ENCODE measurements at places on chromosomes 7 and 10. TPM values are rescaled to one million over a fixed set of nuclear protein-coding genes. Genes with fewer than 3 reads are reported as not detected.

DNA sequence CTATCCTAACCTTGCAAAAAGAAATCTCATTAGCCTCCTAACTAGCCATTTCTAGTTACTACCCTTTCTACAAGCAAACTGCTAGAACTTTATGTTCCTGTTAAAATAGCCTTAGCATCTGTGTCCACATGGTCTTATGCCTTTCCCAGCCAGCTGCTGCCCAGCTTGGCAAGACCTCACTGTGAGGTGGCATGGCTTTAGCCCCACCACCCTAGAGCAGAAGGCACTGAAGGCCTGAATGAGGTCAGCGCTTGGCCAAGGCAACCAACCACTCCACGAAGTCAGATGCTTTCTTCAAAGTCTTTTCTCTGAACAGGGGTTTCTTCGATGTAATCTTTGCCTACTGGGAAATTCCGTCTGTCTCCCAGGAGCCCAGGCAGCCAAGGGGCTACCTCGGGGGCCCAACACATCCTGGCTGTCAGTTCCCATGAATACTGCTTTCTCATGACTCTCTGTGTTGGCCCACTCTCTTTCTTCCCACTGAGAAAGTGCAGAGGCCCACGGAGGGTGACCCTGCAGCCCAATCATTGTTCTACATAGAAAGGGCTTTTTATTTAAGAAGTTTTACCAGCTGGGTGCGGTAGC lies 41.6 kb downstream of the POLR3A start:
- no peaks in the 10 kb centered on the region for H3K27me3 ChIP-seq
- no peak overlapping the region for H3K27ac ChIP-seq
- H3K4me1 ChIP-seq, result no peaks in the 10 kb centered on the region
- no peak overlapping the region for H3K4me3 ChIP-seq

DNA sequence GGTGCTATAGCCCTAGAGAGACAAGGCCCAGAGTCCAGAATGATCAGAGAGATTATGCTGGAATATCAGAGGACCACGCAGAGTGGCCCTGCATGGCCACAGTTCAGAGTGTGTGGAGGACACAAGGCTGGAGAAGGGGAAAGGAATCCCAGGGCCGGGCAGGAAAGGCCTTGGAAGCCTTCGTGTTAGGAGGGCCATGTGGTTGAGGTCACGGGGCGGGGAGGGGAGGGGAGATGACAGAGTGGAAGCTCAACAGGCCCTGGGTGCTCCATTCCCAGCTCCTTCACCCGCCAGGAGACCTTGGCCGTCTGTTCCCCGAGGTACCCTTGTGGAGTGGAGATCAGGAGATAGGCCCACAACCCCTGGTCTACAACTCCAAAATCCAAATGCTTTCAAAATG lies 13.2 kb upstream of the EN2 start:
- no peaks in the 10 kb centered on the region for H3K27me3 ChIP-seq
- H3K4me1 ChIP-seq, result no peaks in the 10 kb centered on the region
- no peak overlapping the region for H3K27ac ChIP-seq
- DNase-seq, result no peak
- no peak overlapping the region for H3K4me3 ChIP-seq

DNA sequence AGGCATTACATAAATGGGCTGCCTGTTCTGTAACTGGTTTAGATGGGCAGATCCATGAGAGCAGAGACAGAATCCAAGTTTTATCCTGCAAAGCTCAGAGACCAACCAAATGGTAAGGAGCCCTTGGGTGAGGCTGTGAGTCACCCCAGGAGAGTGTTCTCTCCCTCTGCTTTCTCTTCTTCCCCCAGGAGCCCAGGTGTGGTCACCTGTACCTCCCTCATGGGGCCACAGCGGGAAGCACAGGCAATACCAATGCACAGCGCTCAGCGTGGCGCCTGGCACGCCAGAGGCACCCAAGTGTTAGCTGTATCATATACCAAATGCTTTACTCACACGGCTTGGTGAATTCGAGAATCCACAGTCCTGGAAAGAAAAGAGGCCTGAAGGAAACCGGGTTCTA lies 39.4 kb downstream of the CTBP2 start:
- peak; percentile 61 for DNase-seq
- peak overlapping the region; percentile 72 for H3K27ac ChIP-seq

STOX1 gene
- 19.8 TPM for total RNA-seq

DNA sequence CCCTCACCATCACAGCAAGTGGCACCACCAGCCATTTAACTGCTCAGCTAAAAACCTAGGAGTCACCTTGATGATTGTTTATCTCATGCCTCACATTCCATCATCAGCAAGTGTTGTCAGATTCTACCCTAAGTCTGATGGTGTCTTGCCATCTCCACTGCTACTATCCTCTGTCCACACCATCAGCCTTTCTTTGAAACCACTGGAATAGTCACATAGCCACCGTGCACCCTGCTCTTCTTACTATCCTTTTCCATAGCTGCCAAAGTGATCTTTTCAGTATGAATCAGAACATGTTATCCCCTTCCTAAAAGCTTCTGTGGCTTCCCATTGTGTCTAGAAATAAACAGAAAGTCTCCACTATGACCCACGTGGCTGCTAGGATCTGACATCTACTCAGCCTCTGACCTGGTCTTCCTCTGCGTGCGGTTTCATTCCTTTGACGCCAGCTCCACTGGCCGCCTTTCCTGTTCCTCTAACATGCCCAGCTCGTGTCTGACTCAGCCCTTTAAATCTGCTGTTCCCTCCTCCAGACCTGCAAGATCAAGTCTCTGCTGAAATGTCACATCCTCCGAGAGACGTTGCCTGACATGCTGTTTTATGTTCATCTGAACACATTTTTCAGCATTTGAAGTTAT lies 16.5 kb upstream of the CHN2 start:
- H3K27ac ChIP-seq, result no peak overlapping the region
- H3K4me1 ChIP-seq, result no peaks in the 10 kb centered on the region
- DNase-seq, result no peak
- no peak overlapping the region for H3K4me3 ChIP-seq
- no peaks in the 10 kb centered on the region for H3K27me3 ChIP-seq
- H3K36me3 ChIP-seq, result no peaks in the 10 kb centered on the region

DNA sequence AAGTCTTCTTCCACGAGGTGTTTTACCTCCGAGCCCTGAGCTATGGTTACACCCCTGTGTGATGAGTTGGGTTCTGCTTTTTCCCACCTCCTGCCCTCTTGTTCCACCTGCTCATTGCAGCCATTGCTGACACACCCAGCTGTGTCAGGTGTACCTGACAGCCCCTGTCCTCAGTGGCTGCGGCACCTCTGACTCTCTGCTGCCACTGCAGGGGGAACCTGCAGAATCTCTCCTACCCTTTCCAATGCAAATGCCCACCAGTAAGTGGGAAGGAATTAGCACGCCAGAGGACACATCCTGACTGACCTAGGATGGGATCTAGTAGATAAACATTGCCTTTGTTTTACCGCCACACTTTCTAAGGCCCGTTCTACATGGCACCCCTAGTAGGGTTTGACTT lies 600.9 kb upstream of the MKI67 start:
- no peak overlapping the region for H3K27ac ChIP-seq
- no peaks in the 10 kb centered on the region for H3K27me3 ChIP-seq

DNA sequence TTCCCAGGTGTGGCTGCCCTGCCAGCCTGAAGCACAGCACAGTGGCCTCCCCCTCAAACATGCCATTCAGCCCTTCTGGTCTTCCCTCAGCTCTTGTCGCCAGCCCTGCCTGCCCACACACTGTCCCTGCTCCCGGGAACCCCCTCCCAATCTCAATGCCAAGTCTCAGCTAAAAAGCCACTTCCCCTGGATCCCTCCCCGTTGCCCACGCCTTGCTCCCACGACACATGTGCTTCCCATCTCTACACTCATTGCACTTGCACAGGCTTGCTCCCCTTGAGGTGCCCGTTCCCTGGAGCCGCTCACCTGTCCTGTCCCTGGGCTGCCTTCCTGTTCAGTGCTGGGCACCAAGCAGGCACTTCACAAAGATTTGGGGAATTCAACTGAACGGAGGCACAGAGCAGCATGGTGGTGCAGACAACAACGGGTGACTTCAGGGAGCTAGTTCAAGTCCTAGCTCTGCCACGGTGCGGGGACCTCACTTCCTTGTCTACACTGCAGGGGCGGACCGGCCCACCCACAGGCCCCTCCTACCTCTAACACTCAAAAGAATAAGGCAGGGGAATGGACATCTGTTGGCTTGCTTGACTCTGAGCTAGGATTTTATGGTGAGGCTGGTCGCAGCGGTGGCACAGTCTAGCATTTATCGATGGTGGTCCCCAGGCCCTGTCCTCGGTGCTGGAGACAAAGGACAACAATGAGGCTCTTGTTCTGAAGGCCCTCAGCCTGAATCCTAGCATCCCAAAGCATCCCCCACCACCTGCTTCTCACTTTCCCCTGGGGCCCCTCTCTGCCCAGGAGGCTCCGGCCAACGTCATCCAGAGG lies 18.4 kb downstream of the RGS10 start:
- H3K27me3 ChIP-seq, result no peaks in the 10 kb centered on the region
- DNase-seq, result no peak
- H3K4me1 ChIP-seq, result peaks cover 6% of the 10 kb centered on the region
- no peaks in the 10 kb centered on the region for H3K36me3 ChIP-seq
- H3K27ac ChIP-seq, result no peak overlapping the region

HERPUD2 gene
- total RNA-seq, result 31.5 TPM

- H3K36me3 ChIP-seq, result no peaks in the 10 kb centered on the region
- peaks cover 5% of the 10 kb centered on the region for H3K4me1 ChIP-seq
- no peak for DNase-seq
- no peak overlapping the region for H3K27ac ChIP-seq
- no peak overlapping the region for H3K4me3 ChIP-seq
Observed at GRCh38 chr10:101286248-101287046, 57.2 kb upstream of the LBX1 start.

DNA sequence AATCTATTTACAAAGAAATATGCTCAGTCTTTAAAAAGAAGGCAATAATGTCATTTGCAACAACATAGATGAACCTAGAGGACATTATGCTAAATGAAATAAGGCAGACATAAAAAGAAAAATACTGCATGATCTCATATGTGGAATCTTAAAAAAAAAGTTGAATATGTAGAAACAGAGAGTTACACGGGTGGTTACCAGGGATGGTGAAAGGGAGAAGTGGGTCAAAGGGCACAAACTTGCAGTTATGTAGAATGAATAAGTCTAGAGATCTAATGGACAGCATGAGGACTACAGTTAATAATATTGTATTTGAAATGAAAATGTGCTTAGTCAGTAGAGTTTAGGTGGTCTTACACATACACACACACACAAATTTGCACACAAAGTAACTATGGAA lies 88.2 kb upstream of the CCDC71L start:
- H3K4me1 ChIP-seq, result no peaks in the 10 kb centered on the region
- no peak overlapping the region for H3K27ac ChIP-seq
- H3K4me3 ChIP-seq, result no peak overlapping the region

DNA sequence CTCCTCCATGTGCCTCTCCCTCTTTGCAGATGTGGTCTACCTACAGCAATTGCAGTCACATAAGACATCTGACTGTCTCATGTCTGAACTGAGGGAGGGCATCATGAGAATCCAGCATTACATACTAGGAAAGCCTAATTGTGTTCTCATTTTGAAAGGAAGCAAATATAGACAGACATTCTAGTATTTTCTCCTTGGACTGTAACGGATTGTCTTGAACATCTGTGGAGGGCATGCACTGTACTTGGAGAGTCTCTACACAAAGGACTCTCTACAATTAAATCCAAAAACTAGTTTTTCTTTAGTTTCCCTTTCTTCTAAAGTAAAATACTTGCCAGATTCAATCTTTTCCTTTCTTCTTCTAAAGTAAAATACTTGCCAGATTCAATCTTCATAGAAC lies 34.7 kb upstream of the TRIL start:
- no peak for DNase-seq
- H3K27me3 ChIP-seq, result no peaks in the 10 kb centered on the region
- no peak overlapping the region for H3K27ac ChIP-seq

DNA sequence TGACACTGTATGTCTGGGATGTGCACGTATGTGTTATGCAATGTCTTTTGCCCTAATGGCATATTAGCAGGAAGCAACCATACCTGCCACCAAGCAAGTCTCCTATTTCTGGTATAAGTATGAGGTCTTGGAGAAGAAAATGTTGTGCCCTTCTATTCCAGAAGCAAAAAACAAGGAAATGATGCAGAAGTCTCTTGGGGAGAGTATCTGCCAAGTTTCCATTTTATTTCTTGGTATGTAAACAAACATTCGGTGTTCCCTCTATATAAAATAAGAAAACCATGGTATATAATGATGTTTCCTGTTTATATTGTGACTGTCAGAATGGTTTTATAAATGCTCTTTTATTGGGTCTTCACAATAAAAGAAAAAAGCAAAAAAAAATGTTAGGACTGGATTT lies 19.3 kb upstream of the MYO3A start:
- H3K27me3 ChIP-seq, result no peaks in the 10 kb centered on the region
- H3K36me3 ChIP-seq, result no peaks in the 10 kb centered on the region
- H3K4me1 ChIP-seq, result no peaks in the 10 kb centered on the region

ANKIB1 gene
- total RNA-seq, result 54.3 TPM

ZNF107 gene
- total RNA-seq, result 7.6 TPM

DNA sequence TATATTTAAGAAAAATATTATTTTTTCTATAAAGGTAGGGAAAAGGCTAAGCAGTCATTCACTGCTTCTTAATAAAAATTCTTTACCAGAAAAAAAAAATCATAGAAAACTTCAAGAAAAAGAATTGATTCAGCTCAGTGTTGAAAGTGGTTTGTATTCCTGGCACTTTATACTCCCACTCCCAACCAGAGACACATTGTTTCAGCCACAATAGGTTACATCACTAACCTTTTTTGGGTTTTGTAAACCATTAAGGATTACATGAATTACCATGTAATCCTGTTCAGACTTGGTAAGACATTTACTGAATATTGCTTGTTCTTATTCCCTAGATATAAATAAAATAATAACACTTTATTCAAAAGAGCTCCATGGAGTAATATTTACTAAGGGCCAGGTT lies 46.6 kb downstream of the MINPP1 start:
- no peak for DNase-seq
- H3K4me3 ChIP-seq, result no peak overlapping the region
- H3K27ac ChIP-seq, result no peak overlapping the region
- no peaks in the 10 kb centered on the region for H3K27me3 ChIP-seq

DNA sequence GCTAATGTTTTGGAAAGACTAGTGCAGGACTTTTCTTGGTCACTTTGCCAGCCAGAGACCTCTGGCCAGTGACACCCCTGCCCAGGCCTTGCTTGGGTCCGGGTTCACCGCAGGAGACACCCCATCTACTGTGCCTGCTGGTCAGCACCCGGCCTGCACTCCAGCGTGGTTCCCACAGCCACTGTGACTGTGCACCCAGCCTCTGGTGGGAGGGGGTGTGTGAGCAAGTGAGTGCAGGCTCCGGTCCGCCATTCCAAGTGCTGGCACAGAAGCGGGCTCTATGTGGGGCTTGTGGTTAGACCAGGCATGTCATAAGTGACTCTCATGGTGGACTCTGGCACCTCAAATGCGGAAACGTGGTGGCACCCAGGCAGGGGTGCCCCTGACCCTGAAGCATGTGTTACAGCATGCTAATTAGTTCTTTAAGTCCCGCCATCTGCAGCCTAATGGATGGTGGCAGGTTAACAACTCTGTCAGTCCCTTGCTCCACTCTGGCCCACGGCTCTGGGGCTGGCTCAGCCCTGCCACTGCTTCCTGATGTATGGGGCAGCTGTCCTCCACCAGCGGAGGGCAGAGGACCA lies 311.9 kb upstream of the HGF start:
- H3K27me3 ChIP-seq, result no peaks in the 10 kb centered on the region
- H3K36me3 ChIP-seq, result no peaks in the 10 kb centered on the region

- no peak for DNase-seq
- H3K36me3 ChIP-seq, result no peaks in the 10 kb centered on the region
Observed at GRCh38 chr7:81833401-81833800, 63.6 kb upstream of the HGF start.

- no peaks in the 10 kb centered on the region for H3K27me3 ChIP-seq
- no peak overlapping the region for H3K4me3 ChIP-seq
- DNase-seq, result no peak
- H3K27ac ChIP-seq, result no peak overlapping the region
- H3K4me1 ChIP-seq, result no peaks in the 10 kb centered on the region
- H3K36me3 ChIP-seq, result no peaks in the 10 kb centered on the region
Observed at GRCh38 chr7:49102411-49102810, 178.1 kb downstream of the CDC14C start.

GRCh38 chr7:102933763-102934162 lies 21.0 kb downstream of the LRRC17 start:
- no peaks in the 10 kb centered on the region for H3K4me1 ChIP-seq
- H3K4me3 ChIP-seq, result no peak overlapping the region
